AG04449 (cell line): ENCODE measurements at places on chromosomes 2 and 18.

DNA sequence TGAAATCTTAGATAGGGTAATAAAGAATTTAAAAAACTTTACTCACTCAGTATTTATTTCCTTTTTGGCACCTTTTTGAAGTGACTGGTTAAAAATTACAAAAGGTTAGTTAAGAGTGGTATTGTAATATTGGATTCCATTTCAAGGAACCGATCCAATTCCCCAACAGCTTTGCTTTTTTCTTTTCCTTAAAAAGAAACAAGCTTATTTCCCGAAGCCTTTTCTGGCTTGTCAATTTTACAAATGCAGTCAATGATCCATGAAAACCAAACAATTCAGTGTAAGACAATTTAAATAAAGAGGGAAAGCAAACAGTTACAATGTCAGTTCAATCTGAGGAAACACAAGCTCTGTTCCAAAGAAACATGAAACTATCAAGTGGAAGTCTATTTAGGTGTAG is 200.2 kb downstream of the RIT2 start:
- DNase-seq, result no peak

GRCh38 chr2:46200100-46200690 is 97.0 kb upstream of the EPAS1 start:
- no peak for DNase-seq

GRCh38 chr2:50126845-50127244 is 905.1 kb downstream of the NRXN1 start:
- no peak for DNase-seq

DNA sequence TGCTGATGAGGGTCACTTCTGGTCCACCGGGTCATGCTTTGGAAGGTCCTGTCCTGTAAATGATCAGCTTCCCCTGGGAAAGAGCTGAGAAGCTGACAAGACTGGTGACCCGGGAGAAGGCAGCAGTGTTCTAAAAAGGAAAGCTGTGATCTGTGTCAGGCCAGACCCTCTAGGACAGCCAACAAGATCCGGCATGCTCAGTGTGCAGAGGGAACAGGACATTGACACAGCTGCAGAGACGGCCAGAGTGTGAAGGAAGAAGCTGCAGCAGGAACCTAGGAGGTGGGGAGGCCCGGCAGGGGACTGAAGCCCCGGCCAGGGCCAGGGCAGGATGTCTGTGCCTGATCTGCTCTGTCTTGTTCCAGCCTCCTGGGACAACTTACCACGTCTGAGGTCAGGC is 372.7 kb upstream of the ID2 start:
- DNase-seq, result no peak

- no peak for DNase-seq
Observed at GRCh38 chr18:23934252-23934651, 80.3 kb upstream of the TTC39C start.

DNA sequence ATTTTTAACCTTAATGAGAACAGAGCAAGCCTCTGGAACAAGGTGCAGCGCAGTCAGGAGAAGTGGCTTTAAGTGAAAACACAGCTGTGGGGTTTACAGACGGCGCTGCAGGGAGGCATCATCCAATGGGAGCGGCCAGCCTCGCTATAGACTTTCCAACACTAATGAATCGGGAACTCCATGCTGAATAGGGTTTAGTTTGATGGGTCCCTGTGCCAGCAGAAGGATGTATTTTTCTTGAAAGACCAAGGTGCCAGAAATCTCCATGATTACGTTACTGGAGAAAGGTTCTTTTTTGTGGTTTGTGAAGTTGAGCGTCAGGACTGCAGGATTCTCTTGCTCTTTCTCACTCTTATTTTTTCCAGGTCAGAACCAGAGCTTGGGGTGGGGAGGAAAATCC is 87.9 kb upstream of the ALPP start:
- no peak for DNase-seq

- DNase-seq, result no peak
Observed at GRCh38 chr2:232776435-232776834, at the start of gene KCNJ13. KCNJ13 (minus strand) TSS chr2:232776565; CDS start chr2:232771362, 5,203 bp downstream.

GRCh38 chr2:38091760-38092159 is 15.8 kb upstream of the CYP1B1 start:
- no peak for DNase-seq
